ENCODE measurements at places on chromosomes 12 and 14.
A peak's percentile ranks its signal among the peaks of the same experiment; 100 is the strongest.

DNA sequence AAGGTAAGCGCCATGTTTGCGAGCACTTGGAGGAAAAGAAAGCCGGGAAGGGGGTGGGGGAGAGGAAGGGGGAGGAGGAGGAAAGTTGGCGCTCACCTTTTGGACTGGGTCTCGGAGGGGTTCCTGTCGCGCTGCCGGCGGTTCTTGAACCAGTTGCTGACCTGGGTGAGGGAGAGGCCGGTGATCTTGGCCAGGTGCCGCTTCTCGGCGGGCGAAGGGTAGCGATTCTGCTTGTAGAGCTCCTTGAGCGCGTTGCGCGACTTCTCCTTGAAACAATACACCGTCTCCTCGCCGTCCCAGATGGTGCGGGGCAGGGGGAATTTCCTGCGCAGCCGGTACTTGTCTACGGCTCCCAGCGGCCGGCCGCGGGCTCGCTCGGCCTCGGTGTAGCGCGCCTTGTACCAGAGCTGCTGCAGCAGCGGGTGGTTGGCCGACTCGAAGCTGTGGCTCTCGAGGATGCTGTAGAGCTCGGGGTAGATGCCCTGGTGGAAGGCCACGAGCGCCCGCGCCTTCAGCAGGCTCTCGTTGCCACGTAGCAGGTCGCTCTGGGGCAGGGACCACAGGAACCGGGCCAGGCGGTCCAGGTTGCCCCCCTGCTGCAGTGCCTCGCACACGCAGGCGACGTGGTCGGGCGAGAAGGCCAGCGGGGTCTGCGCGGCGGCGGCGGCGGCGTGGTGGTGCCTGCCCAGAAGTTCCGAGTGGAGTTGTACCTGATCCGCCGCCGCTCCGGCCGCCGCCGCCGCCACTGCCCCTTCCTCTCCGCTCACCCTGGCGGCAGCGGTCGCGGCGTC is 840 bp downstream of the SIX4 start:
- peak; percentile 50 for DNase-seq

DNA sequence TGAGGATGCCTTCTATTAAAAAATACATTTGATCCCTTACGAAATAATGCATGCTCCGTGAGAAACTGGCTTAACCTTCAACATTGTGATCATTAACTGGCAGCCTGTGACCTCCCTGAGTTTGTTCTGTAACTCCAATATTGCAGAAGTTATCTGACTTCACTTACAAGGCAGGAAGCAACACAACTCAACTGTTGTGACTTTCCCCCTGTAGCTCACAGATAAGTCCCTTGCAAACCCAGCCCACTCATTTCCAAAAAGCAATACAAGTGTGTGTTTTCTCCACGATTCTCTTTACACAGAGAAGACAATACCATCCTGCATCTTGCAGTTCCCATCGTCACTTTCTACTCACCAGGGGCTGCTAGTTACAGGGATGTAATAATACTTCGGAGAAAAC is 304.7 kb upstream of the TMEM132C start:
- no peak for DNase-seq

- no peak for DNase-seq
These were observed 154.4 kb downstream of the CALM1 start for GRCh38 chr14:90551070-90551704.

- no peak for DNase-seq
These were observed 273.3 kb downstream of the RPL10L start for GRCh38 chr14:46378248-46378647.

DNA sequence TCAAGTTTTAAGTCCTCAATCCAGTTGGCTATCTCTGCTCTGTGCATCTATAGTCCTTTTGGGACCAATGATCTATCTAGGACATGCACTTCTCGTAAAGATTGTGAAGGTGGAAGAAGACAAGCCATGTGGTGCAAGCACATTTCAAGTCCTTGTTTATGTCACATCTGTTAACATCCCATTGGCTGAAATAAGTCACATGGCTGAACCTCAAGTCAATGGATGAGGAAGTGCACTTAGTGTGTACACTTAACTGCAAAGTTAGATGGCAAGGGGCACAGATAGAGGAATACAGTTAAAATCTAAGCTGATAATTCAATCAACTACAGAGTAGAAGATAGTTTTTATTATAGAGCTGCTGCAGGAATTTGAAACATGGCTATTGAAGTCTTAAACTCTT is 362.8 kb upstream of the TBX3 start:
- DNase-seq: no peak

GRCh38 chr12:112812600-112813406 is 21.3 kb downstream of the RPH3A start:
- no peak for DNase-seq

DNA sequence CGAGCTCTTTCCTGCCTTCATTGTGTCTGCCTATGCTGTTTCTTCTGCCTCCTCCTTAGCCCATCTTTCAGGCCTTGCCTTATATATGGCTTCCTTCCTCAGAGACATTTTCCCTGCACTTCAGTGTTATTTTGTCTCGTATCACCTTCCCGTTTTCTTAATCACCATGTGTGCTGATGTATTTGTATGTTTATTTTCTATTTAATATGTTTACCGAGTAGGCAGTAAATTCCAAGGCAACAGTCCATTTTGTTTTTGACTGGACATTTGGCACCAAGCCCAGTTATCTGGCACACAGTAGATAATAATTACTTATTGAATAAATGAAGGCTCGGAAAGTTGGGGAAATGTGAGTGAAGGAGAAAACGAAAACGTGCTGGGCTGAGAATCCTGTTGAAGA is 4.6 kb upstream of the POU6F1 start:
- peak; percentile 14 for DNase-seq

DNA sequence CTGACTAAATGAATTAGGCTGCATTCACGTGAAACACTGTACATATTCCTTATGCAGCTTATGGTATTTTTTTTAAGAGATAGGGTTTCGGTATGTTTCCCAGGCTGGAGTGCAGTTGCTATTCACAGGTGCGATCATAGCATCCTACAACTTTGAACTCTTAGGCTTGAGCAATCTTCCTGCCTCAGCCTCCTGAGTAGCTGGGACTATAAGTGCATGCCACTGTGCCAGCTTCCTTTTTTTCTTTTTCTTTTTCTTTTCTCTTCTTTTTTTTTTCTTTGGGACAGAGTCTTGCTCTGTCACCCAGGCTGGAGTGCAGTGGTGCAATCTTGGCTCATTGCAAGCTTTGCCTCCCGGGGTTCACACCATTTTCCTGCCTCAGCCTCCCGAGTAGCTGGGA is 35.8 kb upstream of the SPPL3 start:
- no peak for DNase-seq

GRCh38 chr12:29960122-29960521 is 176.4 kb upstream of the TMTC1 start:
- DNase-seq: peak; percentile 11

DNA sequence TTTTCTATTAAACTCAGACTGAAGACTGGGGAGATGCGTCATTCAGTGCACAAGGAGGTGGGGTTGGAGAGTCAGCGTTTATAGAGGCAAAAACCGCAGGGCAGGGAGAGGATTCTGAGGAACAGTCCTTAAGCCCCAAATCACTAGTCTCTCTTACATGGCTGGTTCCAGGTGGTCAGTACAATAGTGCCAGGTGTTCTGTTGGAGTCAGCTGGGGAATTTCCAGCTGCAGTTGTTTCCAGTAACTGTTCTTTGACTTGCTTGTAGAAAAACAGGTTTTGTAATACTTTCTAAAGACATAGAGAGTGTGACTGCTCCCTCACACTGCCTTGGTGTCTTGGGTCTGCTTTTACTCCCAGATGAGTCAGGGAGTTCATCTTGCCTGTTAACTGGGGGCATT is 192.2 kb downstream of the TMTC3 start:
- no peak for DNase-seq

DNA sequence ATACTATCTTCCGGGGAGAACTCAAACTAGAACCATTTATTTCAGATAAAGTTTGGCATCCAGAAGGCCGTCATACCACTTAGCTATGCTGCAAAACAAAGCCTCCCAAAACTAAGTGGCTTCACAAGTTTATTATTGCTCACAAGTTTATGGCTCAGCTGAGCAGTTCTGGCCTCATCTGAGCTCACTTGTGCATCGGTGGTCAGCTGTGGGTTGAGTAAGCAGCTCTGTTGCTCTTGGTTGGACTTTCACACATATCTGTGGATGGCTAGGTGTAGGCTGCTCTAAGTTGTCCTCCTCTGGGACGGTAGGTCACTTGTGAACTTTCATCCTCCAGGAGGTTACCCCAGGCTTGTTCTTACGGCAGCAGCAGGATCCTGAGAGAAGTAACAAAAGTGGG is 162.7 kb downstream of the BTG1 start:
- DNase-seq: no peak

DNA sequence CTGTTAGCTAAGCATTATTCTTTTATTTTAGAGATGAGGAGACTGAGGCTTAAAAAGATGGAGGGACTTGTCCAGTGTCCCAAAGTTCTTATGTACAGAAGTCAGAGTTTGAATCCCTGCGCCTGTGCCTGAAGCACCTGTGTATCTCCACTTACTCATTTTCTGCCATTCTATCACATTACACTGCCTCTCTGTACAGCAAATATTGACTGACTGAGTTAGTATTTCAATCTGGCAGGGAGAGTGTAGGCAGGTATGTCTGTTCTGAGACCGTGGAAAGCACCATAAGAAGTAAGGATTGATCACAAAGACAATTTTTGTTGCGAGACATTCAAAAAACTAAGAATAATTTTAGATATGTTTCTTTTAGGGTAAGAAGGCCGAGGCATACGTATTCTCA is 162.7 kb downstream of the KITLG start:
- DNase-seq: no peak

- no peak for DNase-seq
These were observed 106.6 kb upstream of the AMN1 start for GRCh38 chr12:31835276-31835882.

DNA sequence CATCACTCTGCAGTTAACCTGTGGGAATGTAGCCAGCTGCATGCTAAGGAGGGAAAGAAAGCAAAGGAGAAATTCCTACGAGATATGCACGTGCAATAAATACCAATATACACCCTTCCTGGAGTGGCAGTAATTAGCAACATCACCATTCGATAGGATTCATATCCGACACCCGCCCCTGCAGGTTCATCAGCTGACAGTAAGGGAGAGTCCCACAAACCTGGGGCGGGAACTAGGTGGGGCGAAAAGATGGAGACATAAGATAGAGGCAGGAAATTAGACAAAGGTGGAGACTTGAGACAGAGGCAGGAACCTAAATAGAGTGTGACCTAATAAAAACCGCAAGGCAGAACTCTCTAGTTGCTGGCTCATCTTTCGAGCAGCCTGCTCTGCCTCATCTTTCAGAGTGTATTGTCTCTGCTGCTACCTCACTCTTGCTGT is 51.6 kb downstream of the PLEKHG3 start:
- DNase-seq: no peak

- peak; percentile 68 for DNase-seq
These were observed 387 bp upstream of the GSC start for GRCh38 chr14:94770251-94770749.

DNA sequence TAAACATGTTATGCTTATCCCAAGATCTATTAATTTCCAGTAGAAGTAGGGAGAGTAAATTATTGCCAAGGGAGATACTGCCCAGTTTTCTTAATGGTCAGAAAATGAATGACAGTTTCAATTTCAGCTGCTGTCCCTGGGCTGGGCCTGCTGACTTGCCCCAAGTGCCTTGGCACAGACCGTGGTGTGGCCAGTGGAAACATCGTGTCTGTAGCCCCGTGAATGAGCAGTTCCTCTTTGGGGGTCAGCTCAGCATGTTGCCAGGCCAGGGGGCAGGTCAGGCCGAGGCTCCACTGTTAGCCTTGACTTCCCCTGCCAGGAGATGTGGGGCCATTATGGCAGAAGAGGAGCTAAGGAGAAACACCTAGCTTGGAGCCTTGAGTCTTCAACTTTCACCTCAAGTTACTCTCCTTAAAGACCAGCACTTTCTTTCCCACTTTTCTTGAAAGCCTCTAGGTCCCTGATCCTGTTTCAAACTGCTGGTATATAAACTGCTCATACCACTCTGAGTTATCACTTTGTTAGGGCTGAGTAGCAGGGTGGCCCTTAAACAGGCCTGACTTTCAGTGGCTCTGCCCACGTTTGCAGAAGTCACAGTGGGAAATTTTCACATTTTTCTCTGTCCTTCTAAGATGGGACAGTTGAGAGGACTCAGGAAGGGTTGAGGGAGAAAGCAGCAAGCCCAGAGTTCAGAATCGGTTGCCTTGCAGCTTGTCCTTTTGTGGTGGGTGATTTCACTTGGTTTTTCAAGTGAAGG is 73.2 kb downstream of the SUSD6 start:
- DNase-seq: no peak

- no peak for DNase-seq
These were observed 13.3 kb downstream of the BEST3 start for GRCh38 chr12:69685810-69686209.

DNA sequence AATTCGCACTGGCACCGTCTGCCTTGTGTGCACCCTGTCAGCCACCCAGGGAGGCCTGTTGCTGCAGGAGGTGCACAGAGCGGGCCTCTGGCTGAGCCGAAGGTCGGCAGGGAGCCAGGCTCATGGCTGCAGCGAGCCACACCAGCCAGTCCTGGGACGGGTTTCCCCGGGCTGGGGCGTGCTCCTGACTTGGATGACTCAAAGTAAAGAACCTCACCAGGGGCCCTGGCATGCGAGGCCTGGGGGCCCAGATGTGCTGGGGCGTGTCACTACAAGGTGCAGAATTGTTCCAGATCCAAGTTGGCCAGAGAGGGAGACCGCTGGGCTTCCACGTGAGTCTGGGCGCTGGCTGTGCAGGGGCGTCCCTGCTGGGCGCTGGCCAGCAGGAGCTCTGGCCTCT is 34.5 kb downstream of the FBRSL1 start:
- DNase-seq: no peak

GRCh38 chr12:83763425-83763824 is 1076.7 kb downstream of the TMTC2 start:
- no peak for DNase-seq

- no peak for DNase-seq
These were observed 47.8 kb downstream of the SAV1 start for GRCh38 chr14:50620341-50620740.

DNA sequence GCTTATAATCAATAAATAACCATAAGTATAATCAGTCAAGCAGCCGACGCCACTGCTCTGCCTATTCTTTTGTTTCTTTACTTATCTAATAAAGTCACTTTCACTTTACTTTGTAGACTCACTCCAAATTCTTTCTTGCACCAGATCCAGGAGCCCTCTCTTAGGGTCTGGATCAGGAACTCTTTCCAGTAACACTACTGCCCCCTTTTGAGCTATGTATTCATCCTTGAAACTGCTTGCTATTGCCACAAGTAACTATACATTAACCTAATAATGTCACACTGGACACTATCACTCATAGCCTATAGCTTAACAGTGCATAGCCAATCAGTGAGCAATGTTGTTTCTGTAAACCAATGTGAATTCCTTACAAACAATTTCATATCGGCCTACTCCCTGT is 2.8 kb upstream of the NID2 start:
- no peak for DNase-seq

DNA sequence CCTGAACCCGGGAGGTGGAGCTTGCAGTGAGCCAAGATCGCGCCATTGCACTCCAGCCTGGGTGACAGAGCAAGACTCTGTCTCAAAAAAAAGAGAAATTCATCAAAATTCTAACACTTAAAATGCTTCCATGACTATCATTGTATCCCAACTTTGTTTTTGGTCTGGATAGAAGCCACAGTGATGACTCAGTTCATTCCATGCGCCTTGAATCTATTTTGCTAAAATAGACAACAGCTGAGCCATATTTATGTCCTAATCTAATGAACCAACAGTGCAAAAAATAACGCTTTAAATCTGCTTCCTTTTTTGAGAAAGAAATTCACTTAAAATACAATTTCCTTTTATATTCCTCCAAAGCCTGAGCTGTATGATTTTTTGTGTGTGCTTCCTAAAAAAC is 23.2 kb upstream of the BICD1 start:
- DNase-seq: no peak

Measured in NCI-H1105 treated with DMSO at 0.1 percent for 48 hours (cell line).